ENCODE measurements at places on chromosomes 4 and X.

DNA sequence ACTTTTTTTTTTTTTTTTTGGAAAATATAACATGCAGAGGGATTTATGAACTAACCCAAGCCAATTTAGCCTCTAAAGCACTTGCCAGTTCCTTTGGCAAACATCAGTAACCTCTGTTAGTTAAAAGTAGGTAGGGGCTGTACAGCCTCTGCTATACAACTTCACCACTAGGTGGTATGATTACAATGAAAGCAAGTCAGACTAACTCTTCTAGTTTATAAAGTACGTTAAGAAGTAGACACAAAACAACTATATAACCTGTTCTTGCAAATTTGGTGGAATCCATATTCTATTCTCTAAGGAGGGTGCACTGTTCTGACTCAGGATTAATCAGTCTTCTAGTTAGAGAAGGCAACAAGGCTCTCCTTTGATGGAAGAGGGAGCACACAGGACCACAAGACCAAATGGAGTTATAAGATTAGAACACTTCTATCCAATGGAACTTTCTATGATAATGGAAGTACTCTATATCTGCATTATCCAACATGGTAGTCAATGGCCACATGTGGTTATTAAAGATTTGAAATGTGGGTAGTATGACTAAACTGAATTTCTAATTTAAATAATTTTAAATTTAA lies 12.8 kb downstream of the AIMP1 start:
- DNase-seq = no peak

- DNase-seq = no peak
Measured at GRCh38 chr4:80540349-80540748, 204.8 kb downstream of the CFAP299 start.

DNA sequence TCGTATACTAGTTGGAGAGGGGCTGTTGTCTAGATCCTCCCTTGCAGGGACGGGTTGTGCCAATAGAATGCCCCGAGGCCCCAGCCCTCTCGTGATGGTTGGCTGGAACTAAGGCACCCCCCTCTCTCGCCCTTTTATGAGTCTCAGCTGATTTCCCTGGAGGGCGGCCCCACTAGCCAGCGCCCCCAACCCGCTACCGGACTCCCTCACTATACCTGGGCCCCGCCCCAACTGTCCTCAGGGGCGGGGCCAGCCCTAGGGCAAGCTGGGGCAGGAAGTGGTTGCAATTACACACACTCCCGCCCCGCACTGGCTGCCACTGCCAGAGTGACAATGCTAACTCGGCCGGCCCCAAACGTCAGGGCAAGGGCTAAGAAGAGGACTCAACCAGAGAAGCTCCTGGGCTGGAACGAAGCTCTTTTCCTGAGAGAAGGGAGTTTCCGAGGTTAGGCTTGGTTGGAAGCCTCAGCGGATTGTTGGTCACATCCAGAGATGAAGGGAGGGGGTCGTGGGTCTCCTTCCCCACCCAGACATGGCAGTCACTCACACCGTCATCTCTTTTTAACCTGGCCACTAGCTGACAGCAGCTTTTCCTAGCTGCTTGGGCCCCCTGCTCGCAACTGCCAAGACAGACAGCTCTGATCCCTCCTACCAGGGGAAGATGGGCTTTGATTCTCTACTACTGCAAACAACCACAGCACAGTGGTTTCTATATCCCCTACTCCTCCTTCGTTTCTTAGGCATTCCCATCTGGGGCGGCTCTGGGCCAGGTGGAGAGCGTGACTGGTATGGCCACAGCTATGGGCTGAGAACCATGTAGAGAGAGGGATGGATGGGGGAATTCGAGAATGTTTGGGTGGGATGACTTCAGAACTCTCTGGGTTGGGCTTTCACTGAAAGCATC lies 21.0 kb upstream of the BCORL1 start:
- peak; percentile 67 for DNase-seq

- no peak for DNase-seq
Measured at GRCh38 chr4:85476381-85476780, 1.4 kb downstream of the ARHGAP24 start.

GRCh38 chr4:8540072-8540471 lies 40.1 kb upstream of the GPR78 start:
- no peak for DNase-seq

- DNase-seq = no peak
Measured at GRCh38 chrX:120269373-120270035, 18.9 kb downstream of the ZBTB33 start.

DNA sequence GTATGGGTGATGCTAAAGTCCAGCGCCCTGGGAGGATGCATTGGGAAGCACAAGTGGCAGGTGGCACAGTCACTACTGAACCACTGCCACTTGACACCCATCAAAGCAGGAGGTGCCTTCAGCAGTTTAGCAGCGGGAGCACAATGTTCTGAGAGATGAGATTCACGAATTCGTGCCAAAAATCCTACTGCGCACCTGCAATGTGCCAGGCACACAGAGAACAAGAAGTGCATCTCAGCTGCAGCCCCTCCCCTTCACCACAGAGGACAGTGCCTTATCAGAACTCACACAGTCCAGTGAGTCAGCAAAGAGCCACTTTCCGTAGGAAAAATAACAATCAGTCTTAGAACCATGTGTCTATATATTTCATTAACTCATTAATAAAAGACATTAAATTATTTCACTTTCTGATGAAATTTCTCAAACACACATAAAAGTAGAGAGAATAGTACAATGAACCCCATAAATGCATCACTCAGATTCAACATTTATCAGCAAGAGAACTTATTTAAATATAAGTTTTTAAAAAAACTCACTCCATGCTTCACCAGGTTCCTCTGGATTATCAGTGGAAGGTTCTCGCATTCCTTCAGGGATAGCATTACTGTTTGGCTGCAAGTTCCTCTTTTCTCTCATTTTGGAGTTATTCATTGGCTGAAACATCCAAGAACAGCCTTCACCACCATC lies 47.0 kb downstream of the BEND2 start:
- DNase-seq = no peak

- no peak for DNase-seq
Measured at GRCh38 chrX:77444075-77444474, 3.1 kb upstream of the FGF16 start.

DNA sequence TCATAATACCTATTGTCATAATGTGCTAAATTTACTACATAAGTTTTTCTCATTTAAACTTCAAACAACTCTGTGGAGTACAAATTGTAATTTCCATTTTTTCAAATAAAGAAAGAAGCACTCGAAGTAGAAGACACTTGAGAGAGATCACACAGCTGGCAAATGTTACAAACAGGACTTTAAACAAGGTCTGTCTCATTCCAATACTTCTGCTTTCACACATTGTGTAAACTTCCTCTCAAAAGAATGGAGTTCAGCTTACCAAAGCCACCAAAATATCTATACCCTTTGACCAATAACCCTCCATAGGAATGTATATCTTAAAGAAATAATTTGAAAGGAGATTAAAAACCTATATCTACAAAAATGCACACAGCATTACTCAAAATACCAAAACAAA lies 88.3 kb downstream of the OPHN1 start:
- no peak for DNase-seq

- DNase-seq = no peak
Measured at GRCh38 chrX:97628326-97628725, 744.6 kb downstream of the RPA4 start.

- DNase-seq = no peak
Measured at GRCh38 chr4:80204433-80205011, 7.2 kb downstream of the PRDM8 start.

- no peak for DNase-seq
Measured at GRCh38 chrX:11967986-11968869, 170.0 kb upstream of the FRMPD4 start.

DNA sequence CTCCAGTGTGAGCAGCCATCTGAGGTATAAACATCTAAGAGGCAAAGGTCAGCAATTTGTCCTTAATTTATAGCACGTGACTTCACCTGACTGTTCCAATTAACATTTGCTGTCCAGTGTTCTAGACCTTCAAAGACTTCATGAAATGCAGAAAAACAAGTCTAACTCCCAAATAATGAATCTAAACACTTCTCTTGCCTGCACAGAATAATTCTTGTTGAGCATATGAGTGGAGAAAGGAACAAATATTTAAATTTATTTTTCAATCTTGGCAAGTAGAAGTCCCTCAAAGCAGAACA lies 12.0 kb downstream of the RFC1 start:
- no peak for DNase-seq

DNA sequence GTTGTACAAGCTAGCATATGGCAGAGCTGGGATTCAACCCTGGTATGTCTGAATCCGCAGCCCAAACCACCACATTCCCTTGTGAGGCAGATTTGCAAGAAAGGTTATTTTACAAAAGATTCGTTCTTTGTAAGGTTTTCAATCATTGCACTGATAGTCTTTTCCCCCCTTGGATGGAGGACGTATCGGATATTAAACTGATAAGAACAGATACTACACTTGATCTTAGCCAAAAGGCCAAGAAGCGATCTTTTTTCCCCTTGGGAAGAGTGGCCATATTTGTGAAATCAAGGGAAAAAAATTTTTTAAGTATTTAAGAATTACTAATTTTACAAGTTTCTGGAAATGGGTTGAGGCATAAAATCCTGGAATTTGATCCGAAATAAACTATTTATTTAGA lies 34.4 kb upstream of the MSMO1 start:
- DNase-seq = no peak

DNA sequence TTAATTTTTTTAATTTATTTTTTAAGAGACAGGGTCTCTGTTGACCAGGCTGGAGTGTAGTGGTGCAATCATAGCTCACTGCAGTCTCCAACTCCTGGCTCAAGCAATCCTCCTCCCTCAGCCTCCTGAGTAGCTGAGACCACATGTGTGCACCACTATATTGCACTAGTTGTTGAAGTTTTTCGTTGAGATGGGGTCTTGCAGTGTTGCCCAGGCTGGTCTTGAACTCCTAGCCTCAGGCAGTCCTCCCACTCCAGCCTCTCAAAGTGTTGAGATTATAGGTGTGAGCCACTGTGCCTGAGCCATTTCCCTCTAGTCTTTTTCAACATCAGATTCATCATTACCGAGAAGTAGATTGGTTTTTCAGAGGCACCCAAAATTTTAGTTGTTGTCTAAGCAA lies 165.7 kb downstream of the DCLK2 start:
- DNase-seq = no peak

GRCh38 chr4:28639747-28640146 lies 1779.1 kb downstream of the STIM2 start:
- DNase-seq = no peak

DNA sequence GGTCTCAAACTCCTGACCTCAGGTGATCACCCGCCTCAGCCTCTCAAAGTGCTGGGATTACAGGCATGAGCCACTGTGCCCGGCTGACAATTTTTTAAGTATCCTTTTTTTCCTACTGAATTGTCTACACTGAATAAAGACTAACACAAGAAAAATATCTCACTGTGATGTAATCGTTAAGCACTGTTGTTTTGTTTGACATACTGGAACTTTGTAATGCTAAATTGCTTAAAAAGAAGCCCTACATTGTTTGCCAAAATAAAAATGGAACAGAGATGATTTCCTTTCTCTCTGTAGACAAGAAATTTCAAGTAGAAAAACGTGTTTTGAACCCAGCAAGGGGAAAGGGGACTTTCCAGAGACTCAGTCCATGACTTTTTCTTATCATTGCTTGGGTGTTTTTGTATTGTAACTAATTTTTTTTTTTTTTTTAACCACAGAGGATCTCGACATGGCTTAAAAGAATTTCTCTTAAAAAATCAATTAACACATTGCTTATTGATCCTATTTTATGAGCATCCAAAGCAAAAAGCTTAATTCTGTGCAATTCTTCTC lies 74.9 kb downstream of the TMEM156 start:
- no peak for DNase-seq

DNA sequence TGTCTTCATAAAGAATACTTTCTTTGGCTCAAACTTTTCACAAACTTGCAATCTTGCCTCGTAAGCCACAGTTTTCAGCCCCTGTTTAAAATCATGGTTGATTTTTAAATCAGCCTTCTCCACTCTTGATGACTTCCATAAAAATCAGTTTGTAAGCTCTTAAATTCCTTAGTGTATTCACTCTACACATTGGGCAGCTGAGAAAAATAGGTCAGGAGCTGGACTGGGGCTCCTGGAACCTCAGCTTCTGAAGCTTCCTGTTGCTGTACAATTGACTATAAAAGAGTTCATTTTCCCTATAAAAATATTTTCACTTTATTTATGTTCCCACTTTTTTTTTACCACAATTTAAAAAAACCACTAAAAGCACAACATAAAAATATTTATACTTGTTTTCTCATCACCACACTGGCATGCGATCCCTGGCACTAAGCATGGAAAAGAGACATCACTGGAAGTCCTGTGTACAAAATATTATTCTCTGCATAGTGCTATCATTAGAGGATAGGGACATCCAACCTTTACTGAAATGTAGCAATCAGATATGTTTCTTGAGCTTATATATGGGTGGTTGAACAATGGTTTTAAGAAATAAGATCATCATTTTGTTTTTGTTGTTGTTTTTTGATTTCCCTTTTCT lies 345.7 kb downstream of the FBXO8 start:
- no peak for DNase-seq

DNA sequence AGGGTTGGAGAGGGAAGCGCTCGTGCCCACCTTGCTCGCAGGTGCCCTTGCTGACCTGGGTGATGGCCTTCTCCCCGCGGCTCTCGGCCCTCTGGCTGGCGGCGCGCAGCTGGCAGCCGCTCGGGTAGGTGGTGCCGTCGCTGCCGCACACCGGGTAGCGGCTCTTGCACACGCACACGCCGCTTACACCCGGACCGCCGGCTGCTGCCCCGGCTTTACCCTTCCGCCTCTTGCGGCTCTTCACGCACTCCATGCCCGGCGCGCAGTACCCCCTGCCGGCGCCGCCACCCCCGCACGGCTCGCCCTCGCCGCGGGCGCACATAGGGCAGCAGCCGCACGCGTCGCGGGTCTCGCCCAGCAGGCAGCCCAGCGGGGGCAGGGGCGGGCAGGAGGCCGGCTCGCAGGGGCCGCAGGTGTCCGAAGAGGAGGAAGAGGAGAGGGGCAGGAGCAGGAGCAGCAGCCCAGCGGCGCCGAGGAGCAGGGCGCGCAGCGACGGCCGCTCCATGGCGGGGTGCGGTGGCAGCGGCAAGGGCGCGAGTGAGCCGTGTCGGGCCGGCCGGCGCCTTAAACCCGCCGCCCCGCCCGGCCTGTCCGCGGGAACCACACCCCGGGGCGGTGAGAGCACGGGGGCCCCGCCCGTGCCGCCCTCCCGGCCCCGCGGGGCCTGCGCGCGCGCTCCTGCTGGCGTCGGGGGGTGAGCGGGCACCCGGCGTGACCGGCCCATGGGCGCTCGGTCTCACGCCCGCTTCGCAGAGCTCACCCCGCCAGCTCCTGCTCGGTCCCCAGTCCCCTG lies at the start of gene IGFBP7:
Gene IGFBP7, minus strand, starts transcription at position 539 of the 793 bp plus-strand sequence. Its CDS starts 34 bp downstream, at position 505.
- no peak for DNase-seq

DNA sequence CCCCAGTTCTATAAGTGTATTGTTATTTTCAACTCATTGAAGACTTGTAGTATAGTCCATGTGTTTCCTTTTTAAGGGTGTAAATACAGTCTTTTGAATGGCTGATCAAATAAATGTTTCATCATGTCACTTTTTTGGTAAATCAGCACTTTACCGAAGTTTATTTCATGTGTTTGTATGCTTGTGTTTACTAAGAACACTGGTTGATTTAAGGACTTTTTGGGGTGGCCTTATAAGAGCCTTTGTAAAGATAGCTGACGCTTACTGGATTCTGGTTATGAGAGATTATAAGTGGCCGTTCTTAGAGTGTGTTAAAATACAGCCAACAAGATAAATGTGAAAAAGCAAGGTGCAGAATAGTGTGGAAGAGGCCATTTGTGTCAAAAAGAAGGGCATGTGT lies 2.6 kb downstream of the UBE2K start:
- no peak for DNase-seq
